ENCODE measurements at places on chromosomes 7 and 10.

GRCh38 chr10:75887992-75888680 is 456.7 kb downstream of the LRMDA start:
- DNase-seq = no peak

DNA sequence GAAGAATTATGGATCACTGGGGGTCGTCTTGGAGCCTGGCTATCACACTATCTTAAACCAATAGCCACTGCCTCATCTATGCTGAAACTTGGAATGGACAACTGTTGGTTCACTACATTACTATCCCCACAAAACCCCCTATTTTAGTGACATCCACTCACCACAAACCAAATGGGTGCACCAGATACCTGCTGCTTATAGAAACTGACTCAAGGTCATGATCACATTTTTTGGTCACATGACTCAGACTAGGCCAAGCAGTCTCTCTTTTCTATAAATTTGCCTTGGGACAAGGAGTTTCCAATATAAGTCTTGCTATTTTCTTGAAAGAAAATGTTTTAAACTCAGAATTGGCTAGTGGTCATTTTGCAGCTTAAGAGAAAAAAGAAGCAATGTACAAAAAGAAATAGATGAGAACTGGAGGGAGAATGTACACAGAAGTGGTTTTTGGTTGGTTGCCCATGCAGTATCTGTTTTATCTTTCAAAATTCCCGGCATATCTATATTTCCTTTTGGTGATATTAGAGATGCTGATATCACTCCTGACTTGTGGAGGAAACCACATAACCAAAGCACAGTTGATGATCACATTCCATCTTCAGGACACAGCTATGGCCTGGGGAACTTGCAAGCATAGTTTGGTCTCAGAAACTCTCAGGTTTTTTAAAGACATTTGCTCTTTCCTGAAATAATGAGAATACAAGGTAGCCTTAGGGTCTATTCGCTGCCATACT is 85.2 kb upstream of the CACNA2D1 start:
- DNase-seq = no peak

GRCh38 chr7:79912213-79912633 is 222.4 kb upstream of the GNAI1 start:
- DNase-seq = no peak

- DNase-seq = no peak
Observed at GRCh38 chr10:122537545-122537944, 23.0 kb upstream of the DMBT1 start.

DNA sequence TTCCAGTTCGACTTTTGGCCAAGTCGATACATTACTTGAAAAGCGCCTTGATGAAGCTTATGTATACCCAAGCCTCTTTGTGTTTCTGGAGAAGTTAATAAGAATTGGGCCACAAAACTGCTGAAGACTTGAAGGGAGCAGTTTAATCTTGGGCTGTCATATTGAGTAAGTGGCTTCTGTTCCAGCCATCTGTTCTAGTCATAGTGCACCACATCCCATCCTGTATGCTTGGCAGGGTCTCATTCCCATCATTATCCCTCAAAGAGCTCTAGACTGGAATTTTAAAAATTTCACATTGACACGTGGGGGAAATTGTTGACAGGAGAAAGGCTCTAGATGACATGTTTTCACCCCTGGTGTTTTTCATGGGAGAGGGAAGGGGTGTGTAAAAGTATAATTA is 196.6 kb upstream of the PLPP4 start:
- DNase-seq = peak; percentile 75

DNA sequence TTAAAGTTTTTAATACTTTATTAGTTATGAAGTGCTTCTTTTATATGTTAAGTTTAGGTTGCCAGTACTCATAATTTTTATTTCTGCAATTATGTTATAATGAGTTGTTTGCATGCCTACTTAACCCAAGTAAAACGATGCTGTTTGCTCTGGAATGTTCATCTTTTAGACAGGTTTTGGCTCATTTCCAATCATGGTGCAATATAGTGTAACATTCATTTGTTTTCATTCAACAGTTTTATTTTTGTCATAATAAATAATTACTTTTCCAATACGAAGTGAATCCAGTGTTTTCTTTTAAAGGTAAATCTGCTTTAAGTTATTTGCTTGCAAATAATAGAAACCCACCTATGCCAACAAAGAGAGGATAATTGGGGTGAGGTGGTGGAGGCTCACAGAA is 22.1 kb downstream of the ARL5B start:
- no peak for DNase-seq

DNA sequence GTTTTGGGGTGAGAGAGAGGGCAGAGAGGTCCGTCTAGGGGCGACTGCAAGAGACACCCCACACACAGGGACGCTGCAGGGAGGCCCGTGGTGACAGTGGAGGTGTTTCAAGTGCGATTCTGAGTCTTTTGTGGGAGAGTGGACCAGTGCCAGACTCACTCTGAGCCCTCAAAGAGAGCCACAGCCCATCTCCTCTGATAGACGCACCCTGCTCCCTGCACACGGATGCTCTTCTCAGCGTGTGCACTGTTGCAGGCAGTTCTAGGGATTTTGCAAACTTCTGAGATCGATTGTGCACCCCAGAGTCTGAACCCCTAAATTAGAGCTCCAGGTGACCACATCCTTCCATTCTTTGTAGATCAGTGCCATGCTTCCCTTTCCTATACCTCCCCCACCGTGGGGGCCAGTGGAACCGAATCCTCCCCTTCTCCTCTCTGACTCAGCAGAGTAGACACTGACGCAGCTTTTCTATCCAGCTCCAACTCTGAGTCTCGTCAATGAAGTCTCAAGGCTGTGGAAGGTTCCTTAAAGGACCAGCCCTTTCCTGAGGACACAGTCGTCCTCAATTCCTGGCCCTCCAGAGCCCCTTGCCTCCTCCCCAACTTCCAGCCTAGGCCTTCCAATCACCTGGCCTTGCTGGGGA is 83.8 kb downstream of the TMEM130 start:
- no peak for DNase-seq

DNA sequence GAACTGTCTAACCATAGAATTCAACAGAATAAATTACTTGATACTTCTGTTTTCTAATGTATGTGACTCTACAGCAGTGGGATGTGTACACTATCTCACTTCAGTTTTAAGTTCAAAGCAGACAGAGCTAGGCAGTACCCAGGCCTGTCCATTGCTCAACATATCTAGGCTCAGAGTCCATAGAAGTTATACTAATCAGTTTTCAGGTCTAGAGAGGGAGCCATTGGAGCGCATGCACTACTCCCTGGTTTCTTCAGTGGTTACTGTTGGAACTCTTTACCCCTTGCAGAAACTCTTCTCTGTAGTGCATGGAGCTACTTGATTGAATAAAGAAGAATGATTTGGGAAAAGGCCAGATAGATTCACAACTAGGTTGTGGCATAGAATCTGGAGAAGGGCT is 4.4 kb downstream of the CD36 start:
- DNase-seq = no peak

DNA sequence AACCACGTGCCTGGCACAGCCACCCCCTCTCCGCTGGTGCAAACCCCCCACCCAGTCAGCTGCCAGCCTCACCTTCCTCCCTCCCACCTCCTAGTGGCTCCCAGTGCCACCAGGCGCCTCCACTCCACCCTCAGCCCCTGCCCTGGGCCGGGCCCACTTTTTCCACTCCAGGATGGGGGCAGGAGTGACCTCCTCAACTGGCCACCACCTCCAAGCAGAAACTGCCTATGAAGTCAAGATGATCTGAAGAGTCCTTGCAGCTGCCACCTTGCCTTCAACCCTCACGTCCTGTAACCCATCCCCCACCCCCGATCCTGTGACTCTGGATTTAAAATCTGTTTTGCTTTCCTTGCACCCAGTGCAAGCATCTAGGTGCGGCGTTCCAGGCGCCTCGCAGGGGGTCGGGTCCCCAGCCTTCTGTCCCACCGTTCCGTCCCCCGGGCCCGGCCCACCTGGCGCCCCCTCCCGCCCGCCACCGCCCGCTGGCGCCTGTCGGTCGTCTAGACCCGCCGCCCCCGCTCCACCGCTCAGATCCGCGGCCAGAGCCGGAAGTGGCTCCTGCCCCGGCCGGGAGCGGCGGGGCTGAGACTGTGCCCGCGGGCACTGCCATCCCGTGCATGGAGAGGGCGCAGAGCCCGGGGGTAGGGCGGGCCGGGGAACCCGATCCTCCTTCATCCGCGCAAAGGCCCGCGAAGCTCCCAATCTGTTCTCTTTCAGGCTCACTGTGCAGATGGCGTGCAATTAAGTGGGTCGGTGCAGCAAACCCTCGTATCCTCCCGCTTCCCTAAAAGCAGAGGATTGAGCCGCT is 51.2 kb upstream of the GTF2I start:
- peak; percentile 92 for DNase-seq

DNA sequence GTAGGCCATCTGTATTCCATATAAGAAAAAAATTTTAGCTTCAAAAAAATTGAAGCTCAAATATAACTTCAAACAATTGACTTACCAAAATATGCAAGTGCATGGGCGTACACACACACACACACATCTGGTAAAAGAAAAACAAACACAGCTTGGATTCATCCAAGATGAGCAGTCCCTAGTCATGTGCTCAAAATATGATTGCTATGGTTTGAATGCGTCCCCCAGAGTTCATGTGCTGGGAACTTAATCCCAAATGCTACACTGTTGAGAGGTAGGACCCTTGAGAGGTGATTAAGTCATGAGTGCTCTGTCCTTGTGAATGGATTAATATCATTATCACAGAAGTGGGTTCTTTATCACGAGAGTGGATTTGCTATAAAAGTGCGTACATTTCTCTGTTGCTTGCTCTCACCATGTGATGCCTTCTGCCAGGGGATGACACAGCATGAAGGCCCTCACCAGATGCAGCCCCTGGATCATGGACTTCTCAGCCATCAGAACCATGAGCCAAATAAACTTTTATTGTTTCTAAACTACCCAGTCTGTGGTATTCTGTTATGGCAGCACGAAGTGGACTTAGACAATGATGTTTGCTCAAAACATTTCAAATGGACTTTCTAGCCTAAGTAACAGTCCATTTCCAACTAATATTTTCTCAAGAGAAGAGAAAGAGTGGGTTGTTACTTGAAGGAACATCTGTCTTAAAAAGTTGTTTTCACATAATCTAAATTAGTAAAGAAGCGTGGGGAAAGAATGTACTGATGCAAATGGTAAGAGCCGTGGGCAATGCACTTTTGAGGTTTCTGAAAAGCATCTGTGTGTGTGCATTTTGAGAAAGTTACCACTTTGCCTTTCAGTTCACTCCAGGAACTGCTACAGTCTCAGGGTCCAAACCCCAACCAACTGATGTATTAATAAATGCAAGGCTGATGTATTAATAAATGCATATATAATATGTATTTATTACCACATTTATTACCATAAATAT is 15.1 kb upstream of the SVIL start:
- peak; percentile 74 for DNase-seq

DNA sequence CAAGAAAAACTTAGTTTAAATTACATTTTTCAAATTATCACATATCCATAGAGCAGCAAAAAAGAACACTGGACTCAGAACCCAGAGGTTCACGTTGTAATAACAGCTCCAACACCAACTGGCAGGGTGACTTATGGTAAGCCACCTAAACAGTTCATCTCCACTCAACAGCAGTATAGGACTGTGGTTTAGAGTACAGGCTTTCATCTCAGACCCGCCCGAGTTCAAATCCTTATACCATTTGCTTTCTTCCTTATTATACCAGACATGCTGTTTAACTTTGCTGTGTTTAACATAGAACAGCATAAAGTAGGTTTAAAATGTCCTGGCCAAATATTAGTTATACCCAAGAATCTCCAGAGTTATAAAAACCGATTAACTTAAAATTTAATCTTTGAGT is 97.9 kb downstream of the ARHGAP21 start:
- no peak for DNase-seq

DNA sequence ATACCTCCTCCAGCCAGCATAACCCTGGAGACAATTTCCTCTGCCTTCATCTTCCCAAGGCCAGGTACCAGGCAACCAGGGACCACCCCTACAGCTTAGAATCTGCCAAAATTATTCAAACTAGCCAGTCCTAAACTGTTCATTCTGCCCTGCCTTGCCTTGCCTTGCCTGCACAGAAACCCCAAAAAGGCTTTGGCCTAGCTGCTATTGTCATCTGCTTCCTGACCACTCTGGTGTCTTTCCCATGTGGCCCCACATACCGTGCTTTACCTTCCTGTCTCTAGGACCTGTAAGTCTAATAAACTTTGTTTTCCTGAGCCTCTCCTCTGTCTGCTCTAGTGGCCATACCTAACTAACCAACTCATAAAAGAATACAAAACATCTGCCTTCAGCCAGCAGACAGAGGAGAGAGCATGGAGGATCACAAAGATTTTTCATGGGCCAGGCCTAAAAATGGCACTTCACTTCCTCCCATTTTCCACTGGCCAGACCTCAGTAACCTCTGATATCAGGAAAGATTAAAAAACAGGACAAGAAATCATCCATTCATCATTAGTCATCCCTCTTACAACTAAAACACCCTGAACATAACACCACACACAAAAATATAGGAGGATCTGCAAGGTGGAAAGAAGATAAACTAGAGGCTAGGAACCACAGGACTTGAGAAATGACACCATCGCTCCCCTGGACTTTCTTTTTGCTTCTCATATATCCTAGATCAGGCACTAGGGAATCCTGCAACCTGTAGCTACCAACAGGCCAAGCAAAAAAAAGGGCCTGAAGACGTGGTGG is 51.5 kb downstream of the IMMP2L start:
- no peak for DNase-seq

DNA sequence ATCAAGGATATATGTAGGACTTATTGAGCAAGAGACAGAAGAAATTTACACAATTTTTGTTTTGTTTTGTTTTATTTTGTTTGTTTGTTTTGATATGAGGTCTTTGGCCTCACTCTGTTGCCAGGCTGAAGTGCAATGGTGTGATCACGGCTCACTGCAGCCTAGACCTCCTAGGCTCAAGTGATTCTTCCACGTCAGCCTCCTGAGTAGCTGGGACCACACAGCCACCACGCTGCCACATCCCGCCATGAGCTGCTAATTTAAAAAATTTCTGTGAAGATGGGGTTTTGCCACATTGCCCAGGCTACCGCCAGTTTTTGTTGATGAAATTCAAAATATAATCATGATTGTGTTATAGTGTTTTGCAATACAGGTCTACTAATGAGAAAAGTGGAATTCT is 54.9 kb downstream of the ZNF487 start:
- no peak for DNase-seq

GRCh38 chr7:138919216-138919615 is 62.0 kb downstream of the KIAA1549 start:
- DNase-seq = no peak

DNA sequence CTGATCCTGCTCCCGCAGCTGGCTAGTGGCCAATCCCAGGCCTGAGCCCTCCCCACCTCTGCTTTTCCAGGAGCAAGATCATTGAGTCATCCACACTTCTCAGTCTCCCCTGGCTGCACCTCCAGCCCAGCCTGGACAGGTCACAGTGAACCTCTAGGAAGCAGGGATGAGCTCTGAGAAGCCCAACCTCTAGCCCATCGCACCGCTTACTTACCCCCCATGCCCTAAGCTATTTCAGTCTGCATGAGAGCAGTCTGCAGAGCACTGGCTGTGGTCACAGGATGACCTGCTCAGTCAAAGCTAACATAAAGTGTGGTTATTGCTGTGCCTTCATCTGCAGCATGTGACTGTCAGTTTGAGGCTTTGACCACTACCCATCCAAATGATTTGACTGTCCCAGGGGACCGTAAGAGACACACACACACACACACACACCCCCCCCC is 129.2 kb downstream of the SORBS1 start:
- no peak for DNase-seq
